Osteocyte (in vitro differentiated cells): ENCODE measurements at places on chromosomes 6 and 20.

DNA sequence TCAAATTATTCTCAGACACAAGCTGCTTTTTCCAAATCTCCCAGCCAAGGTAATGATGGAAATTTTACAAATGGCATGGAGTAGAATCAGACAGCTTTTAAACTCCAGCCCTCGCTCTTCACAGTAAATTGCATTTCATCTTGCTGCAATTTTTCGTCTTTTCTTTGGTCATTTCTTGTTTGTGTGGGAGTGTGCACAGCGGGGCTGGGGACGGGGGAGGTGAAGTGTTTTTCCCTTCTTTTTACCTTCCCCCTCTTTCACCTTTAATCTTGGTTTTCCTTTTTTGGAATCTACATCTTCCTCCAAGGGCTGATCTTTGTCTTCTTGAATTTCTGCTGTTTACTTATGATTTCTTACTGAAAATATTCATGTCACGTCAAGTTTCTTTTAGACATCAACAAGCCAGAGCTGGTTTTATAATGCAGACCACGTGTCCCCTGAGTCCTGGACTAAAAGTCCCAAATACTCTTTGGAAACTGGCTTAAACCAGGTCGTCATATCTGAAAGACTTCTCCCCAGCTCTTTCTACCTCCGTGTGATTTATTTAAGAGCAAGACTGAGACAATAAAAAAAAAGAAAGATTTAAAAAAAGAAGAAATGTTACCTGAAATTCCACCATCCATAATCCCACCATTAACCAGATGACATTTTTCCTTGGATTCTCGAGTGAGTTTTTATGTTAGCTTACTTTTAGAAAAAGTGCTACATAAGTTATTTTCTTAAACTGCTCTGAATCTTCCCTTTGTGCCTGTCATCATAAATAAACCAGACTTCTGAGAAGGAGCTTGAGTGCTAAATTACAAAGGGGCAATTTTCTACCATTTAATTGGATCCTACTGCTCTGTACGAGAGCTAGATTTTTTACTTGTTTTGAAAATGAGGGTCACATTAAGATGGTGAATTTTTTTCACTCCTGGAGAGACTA is 52.0 kb downstream of the MAP3K5 start:
- no peak for DNase-seq

- no peak for DNase-seq
Observed at GRCh38 chr6:83169106-83169505, 24.0 kb downstream of the PGM3 start.

- no peak for DNase-seq
Observed at GRCh38 chr6:158314737-158315136, 2.5 kb downstream of the TULP4 start.

GRCh38 chr6:91352878-91353277 is 766.0 kb upstream of the MAP3K7 start:
- no peak for DNase-seq

GRCh38 chr6:142374965-142375733 is 73.3 kb downstream of the ADGRG6 start:
- no peak for DNase-seq

GRCh38 chr6:291697-292505 is at the start of gene DUSP22:
Gene DUSP22 (plus strand): TSS chr6:292487. CDS start chr6:292540, 53 bp downstream.
- DNase-seq: peak; percentile 96

DNA sequence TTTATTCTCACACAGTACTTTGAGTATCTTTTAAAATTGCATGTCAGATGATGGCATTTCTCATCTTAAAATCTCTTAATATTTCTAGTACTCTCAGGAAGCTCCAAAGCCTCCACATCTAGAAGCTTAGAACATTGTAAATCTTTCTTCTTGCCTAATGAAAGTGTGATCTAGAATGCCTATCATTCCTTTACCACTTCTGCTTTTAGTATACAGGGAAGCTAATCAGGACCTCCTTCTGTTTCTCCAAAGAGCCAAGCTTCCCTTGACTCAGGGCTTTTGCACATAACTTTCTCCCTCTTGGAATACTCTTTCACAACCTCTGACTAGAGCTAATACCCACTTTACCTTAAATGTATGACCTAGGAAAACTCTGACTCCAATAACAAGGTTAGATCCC is 7.5 kb upstream of the ELOVL4 start:
- no peak for DNase-seq

GRCh38 chr6:33975661-33976436 is 170.0 kb downstream of the GRM4 start:
- DNase-seq: peak; percentile 78

DNA sequence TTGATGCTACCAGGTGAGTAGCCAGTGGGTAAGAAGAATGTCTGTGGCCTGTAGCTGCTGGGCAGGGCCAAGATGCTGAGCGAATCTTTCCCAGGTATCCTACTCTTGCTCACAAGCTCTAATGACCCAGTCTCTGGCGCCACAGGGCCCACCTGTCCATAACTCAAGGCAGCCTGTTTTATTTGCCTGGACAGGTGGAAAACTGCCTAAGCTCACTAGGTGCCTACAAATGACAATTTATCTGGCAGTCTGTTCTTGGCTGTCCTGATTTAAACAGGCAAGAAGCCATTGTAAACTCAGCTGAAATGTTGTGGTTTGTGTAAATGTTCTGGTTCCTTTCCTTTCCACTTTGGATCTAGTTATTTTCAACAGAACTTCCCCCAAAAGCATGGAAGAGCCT is 113.3 kb downstream of the TCP11 start:
- DNase-seq: no peak

- no peak for DNase-seq
Observed at GRCh38 chr6:51778666-51779065, 308.7 kb downstream of the PKHD1 start.

DNA sequence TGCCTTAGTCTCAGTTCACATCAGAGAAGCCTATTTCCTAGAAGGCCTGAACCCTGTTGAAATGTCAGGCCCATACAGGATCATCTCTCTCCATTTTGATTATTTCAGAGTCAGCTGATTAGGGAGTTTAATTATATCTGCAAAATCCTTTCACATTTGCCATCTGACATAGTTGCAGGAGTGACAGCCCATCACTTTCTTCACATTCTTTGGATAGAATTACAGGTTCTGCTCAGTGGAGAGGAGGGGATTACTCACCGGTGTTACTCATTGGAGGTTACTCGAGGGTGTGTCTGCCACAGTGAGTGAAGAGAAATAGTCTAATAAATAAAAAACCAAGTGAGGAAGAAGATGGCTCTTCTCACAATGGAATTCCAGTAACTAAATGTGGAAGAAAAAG is 216.8 kb downstream of the TMEM242 start:
- DNase-seq: no peak
